ENCODE measurements at places on chromosomes 13 and 19.

GRCh38 chr19:17836530-17836929 is 11.3 kb downstream of the JAK3 start:
- DNase-seq, result no peak

GRCh38 chr13:90696656-90697055 is 650.8 kb upstream of the MIR17HG start:
- DNase-seq, result no peak

GRCh38 chr13:71677124-71677523 is 189.9 kb downstream of the DACH1 start:
- no peak for DNase-seq

DNA sequence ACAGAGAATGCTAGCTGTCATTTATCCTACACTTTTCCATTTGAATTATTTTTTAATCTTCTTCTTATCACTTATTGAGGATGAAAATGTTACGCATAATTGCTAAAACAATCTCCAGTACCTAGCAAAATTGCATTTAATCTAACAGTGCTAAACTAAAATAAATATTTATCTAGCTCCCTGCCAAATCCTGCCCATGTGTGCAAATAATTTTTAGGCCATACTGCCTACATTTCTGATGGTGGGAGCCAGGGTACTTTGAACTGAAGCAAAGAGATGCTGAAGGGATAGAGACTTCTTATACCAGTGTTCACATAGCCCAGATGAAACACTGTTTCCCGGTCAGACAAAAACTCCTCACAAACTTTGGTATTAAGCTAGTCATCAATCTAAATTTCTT is 1268.7 kb upstream of the PCDH20 start:
- DNase-seq, result no peak

DNA sequence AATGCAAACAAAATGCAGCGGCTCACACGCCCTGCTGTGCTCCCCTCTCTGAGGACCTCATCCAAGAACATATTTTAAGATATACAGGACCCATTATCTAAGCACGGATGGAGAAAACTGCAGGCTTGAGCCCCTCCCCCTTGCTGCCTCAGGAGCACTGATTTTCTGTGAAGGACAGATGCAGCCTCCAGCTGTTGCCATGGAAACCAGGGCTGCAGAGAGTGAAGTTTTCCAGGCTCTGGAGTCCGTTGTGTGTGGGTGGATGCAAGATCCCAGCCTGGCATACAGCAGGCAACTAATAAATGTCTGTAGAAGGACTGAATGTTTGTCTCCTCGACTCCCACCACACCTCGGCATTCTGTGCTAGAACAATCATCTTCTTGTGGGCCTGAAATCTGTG is 105.6 kb upstream of the PEG3 start:
- DNase-seq, result no peak

- no peak for DNase-seq
These were observed 6.0 kb upstream of the CCDC97 start for GRCh38 chr19:41303954-41304353.

DNA sequence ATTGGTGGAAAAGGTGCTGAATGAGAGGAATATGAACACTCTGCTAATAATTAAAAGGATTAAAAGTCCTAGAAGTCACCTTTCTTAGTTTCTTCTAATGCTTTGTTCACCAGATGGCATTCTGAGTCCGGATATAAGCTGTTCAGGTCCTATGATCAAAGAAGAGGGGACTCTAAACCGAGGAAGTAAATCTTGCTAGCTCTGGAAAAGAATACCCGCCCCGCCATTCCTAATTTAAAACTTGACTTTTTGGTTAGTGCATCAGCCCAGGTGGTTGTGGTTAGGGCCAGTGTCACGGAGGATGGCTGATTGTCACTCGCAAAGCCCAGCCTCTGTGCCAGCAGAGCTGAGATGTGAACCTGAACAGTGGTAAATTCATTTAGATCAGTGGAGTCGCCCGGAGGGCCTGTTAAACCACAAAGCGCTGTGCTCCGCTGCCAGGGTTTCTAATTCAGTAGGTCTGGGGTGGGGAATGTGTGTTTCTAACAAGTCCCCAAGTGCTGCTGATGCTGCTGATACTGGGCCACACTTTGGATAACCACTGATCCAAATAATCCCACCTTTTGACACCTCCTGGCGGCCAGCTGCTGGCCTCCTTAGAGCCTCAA is 425.4 kb downstream of the DCT start:
- DNase-seq, result no peak

GRCh38 chr13:43269037-43269481 is 245.7 kb downstream of the DNAJC15 start:
- no peak for DNase-seq

GRCh38 chr13:33999811-34000605 is 182.1 kb downstream of the RFC3 start:
- no peak for DNase-seq

GRCh38 chr19:46978171-46978869 is 41.3 kb upstream of the NPAS1 start:
- peak; percentile 27 for DNase-seq

GRCh38 chr13:40161351-40161810 is 505.1 kb downstream of the FOXO1 start:
- no peak for DNase-seq

DNA sequence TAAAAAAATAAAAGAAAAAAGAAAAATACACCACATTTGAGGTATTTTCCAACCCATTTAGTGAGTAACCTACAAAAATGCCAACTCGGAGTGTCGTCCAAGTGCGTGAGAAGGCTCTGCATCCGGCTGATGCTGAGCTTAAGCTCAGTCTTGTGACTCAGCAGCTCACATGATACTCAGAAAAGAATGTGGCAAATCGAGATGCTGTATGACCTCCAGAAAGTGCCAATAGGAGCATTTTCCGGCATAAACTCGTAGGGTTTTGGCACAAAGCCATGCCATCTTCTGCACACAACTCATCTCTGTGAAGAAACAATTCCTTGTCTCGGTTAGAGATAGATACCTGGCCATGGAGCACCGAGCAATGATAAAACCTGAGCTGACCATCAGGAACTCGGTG is 58.5 kb downstream of the TRPM4 start:
- no peak for DNase-seq

- no peak for DNase-seq
These were observed 68.2 kb downstream of the LMO7 start for GRCh38 chr13:75704194-75704926.

DNA sequence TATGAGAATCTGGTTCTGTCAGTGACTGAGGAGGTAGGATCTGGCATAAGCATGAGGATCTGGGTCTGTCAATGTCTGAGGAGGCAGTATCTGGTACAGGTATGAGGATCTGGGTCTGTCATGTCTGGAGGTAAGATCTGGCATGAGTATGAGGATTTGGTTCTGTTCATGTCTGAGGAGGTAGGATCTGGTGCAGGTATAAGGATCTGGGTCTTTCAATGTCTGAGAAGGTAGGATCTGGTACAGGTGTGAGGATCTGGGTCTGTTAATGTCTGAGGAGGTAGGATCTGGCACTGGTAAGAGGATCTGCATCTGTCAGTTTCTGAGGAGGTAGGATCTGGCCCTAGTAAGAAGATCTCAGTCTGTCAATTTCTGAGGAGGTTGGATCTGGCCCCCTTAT is 12.4 kb upstream of the PDCD2L start:
- no peak for DNase-seq

DNA sequence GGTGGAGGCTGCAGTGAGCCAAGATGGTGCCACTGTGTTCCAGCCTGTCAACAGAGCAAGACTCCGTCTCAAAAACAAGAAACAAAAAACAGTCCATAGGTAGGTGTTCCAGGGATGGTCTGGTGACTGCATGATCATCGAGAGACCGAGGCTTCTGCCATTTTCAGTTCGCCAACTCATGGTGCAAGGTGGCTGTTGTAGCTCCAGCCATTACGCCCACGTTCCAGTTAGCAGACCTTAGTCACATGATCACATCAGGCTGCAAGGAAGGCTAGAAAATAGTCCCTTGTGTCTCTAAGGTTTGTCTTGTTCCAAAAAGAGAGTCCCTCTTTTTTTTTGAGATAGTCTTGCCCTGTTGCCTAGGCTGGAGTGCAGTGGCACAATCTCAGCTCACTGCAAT is 3.1 kb upstream of the CLASRP start:
- no peak for DNase-seq

DNA sequence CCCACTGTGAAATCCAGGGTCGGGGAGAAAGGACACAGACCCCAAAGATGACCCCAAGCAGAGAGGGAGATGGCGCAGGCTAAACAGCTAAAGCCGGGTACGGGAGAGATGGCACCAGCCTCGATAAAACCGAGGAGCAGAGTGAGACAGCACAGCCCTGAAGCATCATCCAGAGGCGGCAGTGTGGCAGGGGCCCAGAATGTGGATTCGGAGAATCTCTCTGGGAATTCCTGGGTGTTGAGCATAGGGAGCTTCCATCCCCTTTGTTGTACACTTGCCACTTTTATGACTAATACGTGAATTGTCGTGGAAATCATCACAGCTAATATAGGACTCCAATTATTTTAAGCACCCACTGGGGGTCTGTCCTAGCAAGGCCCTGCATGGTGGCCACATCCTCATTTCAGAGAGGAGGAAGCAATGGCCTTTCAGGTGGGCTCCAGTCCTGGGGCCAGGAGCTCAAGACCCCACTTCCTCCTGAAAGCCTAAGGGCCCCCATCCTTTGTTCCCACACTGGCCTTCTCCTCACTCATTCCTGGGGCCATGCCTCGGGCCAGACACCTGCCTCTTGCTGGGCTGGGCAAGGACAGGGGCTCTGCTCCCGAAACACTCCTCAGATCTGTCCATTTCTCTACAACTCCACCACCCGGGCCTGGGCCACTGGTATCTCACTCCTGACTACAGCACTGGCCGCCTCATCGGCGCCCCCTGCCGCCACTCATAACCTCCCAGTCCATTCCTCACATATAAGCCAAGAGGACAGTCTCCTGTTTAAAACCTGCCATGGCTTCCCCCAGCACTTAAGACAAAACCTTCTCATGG is 29.3 kb upstream of the ATP1A3 start:
- DNase-seq, result peak; percentile 6

DNA sequence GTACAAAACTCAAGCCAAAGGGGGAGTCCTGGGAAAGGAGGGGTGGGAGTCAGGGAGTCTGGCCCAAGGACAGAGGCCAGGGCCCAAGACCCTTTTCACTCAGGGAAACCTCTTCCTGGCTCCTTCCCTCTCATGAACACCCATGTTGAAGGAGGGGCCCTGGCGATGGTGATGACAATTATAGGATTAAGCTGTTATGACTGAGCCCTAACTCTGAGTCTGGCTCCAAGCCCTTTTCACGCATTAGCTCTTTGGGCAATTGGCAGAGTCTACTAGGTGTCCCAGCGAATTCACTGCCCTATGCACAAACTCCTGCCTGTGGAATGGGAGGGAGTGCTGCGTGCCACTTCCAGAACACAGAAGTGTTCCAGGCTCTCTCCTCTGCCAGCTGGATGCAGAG is 20.7 kb downstream of the ZNF575 start:
- no peak for DNase-seq

DNA sequence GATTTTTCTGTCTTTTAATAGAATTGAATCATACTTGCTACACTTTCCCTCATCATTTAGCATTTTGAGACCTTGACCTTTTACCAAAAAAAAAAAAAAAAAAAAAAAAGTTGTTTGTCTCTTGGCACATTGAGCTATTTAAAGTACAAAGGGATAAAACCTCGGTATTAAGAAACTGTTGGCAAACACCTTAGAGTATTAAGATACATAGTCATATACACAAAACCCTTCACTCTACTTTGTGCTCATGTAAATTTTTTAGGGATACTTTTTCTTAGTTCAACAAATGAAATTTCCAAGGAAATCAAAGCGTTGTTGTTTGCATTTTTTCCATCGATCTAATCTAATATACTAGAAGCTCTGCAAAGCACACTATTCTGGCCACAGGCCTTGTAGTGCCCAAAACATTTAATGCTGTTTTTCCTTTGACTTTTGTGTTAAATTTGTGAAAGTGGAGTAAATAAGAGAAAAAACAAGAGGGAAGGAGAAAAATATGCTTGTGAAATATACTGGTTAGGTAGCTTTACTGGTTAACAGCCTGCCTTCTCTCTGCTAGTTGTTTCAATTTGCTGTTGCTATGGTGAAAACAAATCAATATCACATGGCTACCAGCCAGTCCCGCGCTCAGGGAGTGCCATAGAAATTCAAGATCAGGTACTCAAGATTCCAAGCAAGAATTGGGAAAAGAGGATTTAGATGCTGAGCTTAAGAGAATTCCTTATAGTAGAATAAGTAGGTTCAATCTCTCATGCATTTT is 2.6 kb downstream of the MBNL2 start:
- DNase-seq, result no peak

DNA sequence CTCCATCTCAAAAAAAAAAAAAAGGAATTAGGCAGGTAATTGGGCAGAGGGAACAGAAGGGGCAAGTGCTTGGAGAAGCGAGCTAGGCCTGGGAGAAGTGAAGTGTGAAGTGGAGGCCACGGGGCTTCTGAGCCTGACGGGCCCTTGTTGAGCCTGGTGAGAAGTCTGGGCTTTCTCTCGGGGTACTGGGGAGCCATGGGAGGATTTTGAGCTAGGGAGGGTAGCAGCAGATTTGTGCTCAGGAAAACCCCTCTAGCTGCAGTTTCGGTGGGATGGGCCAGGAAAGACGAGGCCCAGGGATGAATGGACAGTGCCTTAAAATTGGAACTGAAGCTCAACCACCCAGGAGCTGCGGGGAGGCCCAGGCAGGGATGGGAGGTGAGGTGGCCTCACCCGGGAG is 8.0 kb downstream of the POLR1G start:
- no peak for DNase-seq

DNA sequence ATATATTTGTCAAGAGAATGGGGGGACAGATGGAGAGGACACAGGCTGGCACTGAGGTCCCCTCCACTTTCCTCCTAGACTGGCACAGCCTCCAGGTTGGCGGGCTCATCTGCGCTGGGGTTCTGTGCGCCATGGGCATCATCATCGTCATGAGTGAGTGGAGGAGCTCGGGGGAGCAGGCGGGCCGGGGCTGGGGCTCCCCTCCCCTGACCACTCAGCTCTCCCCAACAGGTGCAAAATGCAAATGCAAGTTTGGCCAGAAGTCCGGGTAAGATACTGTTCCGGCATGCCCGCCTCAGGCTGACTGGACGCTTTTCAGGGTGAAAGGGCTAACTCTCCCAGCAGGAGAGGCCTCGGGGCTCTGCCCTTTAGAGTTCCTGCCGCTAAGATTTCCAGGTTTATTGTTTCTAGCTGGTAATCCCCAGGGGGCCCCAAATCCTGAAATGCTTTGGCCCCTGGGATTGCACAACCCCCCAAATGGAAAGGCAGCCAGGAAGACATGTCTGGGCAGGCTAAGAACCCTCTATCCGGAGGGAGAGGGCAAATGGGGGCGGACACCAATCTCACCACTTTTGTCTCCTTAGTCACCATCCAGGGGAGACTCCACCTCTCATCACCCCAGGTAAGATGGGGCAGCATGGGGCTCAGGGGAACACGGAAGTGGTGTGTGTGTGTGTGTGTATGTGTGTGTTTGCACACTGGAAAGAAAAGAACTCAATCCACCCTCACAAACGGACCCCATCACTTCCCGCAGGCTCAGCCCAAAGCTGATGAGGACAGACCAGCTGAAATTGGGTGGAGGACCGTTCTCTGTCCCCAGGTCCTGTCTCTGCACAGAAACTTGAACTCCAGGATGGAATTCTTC is 7.3 kb downstream of the FXYD3 start:
- no peak for DNase-seq

DNA sequence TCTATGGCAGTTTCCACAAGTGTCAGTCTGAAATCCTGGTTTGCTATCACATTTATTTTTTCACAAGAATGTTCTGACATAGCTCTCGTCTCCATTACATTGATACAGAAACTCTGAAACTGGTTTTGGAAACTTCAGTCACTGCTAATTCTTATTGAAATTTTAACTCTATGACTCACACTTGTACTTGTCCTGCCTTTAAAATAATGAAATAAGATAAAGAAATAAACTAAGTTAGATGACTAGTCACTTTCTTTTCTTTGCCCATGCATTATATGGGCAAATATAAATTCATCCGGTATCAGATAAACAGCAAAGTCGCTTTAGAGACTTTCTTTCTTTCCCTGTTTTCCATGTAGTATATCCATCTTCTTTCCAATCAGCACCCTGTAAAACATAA is 257.5 kb downstream of the PCDH9 start:
- DNase-seq, result no peak

All from inflammatory macrophage (primary cell).